Stimulated activated CD4-positive, alpha-beta T cell treated with anti-CD3 and anti-CD28 coated beads, Interleukin-1b, Interleukin-23, amount 100 ng/mL, for 1 hour (primary cell): ENCODE measurements at places on chromosomes 2 and 18.

GRCh38 chr2:11683966-11684365, 14.0 kb upstream of the NTSR2 start:
- no peak for DNase-seq

GRCh38 chr2:176106581-176107539, at the start of gene HOXD11:
HOXD11 (plus strand) TSS chr2:176107280; CDS start chr2:176107356, 76 bp downstream.
- no peak for DNase-seq

- no peak for DNase-seq
These were observed 57.4 kb upstream of the GLI2 start for GRCh38 chr2:120678251-120678650.

DNA sequence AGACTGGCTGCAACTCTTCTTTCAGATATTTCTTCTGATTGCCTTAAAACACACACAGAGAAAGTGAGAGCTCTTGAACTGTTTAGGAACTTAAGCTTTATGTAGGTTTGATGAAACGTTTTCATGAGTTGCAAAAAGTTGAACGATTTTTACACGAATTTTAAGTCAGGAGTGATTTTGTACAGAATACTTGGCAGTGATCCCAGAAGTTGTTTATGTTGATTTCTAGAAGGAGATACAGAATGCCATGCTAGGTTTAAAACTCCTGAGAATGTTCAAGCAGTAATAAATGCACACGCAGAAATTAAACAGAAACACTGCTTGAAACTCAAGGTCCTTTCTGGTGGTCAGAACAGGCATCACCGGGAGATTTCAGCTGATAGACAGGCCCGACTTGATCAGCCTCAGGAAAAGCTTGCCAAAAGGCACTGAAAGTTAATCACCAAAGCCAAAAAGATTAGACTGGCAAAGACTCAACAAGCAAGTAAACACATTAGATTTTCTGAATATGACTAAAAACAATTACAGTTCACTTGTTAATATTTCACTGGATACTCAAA, 123.1 kb downstream of the SOCS6 start:
- DNase-seq, result no peak

DNA sequence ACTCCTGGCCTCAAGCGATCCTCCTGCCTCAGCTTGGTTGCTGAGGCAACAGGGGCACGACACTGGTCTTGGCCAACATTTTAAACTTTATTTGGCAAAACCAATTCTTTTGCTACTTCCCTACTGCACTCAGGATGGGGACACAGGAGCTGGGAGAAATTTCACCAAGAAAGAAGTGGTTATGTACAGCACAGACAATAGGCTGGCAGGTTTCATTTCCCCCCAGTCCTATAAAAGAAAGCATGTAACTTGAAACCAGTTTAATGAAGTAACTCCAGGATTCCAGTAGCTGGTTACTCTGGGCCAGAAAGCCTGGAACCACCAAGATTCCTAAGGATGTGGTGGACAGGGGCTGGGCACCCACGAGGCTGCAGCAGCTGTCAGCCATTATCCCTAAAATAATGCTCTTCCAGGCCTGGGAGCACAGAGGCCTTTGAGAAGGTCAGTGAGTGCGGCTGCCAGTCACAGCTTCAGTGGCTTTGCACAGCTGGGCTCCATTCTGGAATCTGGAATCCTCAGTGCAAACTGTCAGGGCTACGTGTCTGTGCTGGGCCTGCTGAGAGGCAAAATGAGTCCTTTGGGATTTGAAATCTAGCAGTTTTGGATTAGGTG, 142.3 kb upstream of the ITGA6 start:
- no peak for DNase-seq

- DNase-seq, result no peak
These were observed 84.7 kb downstream of the POLR1A start for GRCh38 chr2:86020984-86021383.

- DNase-seq, result no peak
These were observed 145.8 kb upstream of the ACAA2 start for GRCh38 chr18:49959176-49959575.

DNA sequence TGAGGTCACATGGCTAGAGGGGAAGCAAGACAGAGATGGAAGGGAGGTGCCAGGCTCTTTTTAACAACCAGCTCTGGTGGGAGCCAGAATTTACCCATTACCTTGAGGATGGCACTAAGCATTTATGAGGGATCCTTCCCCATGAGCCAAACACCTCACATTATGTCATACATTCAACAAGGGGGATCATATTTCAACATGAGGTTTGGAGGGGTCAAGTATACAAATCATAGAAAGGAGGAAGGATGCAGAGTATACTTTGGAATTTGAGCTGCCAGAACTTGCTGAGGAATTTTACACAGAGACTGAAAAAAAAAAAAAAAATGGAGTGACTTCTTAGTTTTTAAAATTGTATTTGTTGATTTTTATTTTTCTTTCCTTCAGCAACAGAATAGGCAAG, 891.4 kb downstream of the CCDC85A start:
- no peak for DNase-seq

DNA sequence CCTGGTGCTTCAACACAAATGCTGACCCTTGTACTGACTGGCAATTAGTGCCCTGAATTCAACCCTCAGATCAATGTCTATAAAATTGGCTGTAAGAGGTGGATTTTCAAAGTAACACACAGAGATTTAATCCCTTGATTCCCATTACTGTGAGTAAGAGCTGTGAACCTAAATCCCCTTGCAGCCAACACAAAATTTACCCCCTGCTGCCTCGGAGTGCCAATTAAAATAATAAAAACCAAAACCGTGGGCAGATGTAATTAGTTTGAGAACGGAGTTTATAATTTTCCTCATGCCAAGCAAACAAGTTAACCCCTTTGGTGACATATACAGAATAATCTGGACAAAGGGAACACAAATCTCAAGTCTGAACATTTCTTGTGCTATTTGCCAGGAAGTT, 55.8 kb upstream of the REV1 start:
- no peak for DNase-seq

DNA sequence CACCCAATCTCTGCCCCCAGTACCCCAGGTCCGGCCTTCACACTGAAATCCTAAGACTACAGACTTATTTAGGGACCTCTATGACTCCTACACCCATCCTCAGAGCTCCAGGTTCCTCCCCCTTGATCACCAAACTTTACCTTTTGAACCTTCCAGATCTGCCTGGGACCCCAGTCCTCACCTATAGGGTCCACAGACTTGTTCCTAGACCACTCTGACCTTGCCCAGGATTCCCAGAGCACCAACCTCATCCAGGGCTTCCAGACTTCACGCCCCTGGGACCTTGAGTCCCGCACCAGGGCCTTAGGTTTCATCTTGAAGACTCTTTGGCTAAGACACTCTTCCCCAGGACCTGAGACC, 462 bp downstream of the CHCHD5 start:
- DNase-seq, result no peak

DNA sequence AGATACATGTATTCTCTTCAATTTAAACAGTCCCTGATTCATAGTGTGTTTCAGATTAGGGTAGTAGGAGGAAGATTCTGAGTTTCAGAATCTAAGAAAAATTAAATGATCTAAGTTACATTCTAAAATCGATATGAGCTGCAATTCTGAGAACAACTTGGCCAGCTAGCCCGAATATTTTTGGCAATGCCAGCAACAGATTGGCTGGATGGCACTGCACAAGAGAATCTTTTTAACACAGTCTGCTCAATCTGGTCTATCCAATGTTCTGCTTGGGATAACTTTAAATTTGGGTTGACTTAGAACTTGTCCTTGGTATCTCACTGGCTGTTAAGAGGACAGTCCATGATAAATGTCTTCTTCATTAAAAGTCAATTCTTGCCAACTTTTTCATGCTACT, 853.9 kb downstream of the NRXN1 start:
- no peak for DNase-seq

GRCh38 chr2:170235860-170236679, 58.1 kb downstream of the MYO3B start:
- DNase-seq, result no peak

GRCh38 chr2:143262389-143262788, 133.2 kb downstream of the ARHGAP15 start:
- DNase-seq, result no peak

DNA sequence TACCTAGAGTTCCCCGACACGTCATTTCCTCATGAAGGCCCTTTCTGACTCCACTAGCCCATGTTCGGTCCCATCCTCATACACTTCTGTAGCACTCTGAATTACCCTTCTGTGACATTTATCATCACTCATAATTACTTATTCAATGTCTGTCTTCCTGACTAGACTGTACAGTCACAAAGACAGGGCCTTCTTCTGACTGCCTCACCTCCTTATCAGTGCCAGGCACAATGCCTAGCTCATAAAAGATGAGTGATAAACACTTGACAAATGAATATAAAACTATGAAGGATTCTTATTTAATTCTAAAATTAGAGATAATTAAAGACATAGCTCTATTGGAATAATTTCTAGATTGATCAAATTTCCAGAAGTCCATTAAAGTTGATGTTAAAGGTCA, 1.4 kb upstream of the UBXN4 start:
- no peak for DNase-seq

GRCh38 chr2:231683292-231684235, 24.8 kb upstream of the PTMA start:
- no peak for DNase-seq

- DNase-seq, result no peak
These were observed 1.3 kb downstream of the SP9 start for GRCh38 chr2:174335988-174336500.

GRCh38 chr2:70133491-70134322, 46.4 kb downstream of the PCBP1 start:
- DNase-seq, result no peak

DNA sequence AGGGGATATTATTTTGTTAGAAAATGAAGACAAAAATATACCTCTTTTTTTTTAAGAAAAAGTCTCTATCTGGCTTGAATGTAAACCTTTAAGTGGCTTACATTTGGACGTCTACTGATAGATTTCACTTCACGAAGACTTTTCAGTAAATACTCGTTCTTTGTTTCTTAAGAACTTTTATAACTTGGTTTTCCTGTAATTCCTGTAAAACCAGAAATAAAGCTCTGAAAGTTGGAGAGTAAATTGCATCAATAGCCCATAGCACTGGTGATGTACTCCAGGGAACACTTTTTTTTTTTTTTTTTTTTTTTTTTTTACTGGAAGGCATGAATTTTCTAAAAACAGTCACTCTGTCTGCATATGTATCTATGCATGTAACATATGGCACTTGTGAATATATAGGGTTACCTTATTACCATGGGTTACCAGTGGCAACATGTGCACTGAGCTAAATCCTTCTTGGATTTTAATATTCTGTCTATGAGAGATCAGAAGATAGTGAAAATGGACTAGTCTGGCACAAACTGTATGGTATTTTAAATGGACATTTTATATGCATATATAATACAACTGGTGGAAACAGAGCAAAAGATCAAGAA, 309.2 kb upstream of the TCF4 start:
- no peak for DNase-seq

DNA sequence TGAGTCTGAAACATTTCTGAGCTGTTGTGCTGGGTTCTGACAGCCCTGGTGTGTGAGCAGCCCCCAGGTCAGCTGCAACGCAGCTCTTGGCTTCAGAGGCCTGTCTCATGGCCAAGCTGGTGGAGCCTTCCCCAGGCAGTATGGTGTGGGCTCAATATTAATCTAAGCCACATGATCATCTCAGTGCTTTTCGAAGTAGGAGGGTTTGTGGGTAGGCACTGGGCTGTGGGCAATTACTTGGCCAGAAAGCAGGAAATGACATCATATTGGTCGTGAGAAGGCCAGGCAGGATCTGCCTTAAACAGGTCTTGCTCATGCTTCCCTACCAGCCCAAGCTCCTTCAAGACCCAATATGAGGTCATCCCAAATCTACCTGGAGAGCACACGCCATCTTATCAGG, 26.9 kb downstream of the LOXHD1 start:
- DNase-seq, result no peak

DNA sequence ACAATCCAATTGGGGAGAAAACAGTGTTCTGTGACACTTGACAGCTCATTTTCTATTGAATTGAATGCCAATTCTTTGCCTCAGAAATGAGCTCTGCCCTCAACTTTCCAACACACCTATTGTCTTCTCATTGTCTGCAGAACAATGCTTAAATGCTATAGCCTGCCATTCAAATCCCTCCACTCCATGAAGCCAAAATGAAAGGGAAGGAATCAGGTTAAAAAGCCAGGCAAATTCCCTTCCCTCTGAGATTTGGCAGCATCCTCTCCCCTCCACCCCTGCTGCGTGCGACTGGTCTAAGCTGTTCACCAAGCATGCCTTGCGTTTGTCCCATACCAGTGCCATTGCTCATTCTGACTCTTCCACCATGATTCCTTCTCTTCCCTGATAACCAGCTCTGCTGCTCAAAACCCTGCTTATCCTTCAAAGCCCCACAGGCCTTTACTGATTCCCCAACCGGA, 32.4 kb upstream of the TMEM131 start:
- no peak for DNase-seq

DNA sequence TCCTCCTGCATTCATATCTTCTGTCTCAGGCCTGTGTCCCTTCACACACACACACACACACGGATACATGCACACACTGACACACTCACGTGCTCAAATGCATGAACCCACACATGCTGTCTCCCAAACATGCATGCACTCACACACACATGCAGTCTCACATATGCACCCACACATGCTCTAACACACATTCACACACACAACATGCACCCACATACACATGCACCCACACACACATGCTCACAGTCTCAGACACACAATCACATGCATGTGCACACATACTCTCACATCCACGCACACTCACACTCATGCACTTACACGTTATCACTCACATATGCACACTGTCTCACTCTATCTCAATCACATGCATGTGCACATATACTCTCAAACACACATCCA, 1.9 kb upstream of the CD226 start:
- no peak for DNase-seq

GRCh38 chr2:37790019-37790418, 118.6 kb upstream of the CDC42EP3 start:
- no peak for DNase-seq

GRCh38 chr2:18117592-18117991, 239.1 kb downstream of the KCNS3 start:
- DNase-seq, result no peak

GRCh38 chr2:52192656-52193055, 1160.7 kb upstream of the NRXN1 start:
- no peak for DNase-seq

GRCh38 chr2:196241175-196241574, 69.8 kb upstream of the STK17B start:
- DNase-seq, result no peak

DNA sequence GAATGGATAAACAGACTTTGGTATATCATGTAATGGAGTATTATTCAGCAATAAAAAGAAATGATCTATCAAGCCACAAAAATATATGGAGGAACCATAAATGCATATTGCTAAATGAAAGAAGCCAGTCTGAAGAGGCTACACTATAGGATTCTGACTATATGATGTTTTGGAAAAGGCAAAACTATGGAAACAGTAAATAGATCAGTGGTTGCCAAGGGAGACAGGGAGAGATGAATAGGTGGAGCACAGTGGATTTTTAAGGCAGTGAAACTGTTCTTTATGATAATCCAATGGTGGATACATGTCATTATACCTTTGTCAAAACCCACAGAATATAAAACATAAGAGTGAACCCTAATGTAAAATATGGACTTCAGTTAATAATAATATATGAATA, 41.0 kb upstream of the SLC30A6 start:
- DNase-seq, result no peak

- no peak for DNase-seq
These were observed 47.5 kb upstream of the HNRNPA3 start for GRCh38 chr2:177165061-177165583.
